ENCODE measurements at places on chromosomes 7 and 10.

DNA sequence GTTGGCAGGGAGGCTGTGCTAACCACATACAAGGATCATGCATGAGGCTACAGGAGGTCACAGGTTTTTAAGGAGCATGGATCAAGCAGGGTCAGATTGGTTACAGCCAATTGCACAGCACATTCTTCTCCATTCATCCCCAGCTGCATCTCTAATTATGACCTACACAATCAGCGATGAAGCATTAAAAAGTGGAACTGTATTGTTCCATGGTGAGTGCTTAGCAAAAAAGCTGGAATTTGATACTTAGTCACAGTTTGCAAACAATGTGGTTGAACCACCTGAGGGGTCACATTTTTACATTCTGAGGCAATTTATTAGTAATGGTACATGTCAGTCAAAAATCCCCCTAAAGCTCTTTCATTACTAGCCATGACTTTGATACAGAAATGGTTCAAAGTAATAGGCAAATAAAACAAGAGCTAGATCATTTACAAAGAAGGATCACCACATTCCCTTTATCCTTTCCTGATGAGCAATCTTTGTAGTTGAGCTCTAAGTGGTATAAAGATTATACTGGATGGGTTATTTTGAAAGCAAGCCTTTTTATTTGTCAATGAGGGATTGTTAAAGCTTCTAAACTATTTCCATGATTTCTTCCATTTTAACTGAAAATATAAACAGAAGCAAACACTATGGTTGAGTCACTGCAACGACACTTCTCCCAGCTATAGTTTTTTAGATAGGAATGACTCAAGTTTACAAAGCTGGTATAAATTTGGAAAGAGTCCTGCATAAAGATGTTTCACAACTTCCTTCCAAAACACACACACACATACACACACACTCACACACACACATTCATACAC is 217.8 kb upstream of the SEMA3A start:
- no peak for DNase-seq

- no peak for DNase-seq
Measured at GRCh38 chr10:96236090-96236478, 35.3 kb downstream of the BLNK start.

DNA sequence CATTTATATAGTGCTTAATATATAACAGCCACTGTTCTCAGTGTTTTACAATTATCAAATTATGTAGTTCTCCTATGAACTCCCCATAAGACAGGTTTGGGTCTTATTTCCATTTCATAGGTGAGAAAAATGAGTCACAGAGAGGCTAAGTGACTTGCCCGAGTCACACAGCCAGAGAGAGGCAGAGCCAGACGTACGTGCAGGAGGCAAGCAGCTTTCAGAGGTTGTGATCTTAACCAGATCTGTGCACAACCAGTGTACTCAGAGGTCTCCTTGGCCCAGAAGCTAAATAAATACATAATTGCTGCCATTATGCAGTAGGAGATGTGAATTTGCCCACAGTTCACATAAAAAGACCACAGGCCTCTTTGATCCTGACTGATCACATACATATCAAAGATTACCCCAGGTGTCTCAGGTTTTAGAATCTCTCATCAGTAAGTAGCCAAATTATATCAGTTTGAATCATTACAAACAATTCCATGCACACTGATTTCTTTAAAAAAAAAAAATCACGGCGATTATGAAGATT is 304.7 kb upstream of the AOAH start:
- no peak for DNase-seq

DNA sequence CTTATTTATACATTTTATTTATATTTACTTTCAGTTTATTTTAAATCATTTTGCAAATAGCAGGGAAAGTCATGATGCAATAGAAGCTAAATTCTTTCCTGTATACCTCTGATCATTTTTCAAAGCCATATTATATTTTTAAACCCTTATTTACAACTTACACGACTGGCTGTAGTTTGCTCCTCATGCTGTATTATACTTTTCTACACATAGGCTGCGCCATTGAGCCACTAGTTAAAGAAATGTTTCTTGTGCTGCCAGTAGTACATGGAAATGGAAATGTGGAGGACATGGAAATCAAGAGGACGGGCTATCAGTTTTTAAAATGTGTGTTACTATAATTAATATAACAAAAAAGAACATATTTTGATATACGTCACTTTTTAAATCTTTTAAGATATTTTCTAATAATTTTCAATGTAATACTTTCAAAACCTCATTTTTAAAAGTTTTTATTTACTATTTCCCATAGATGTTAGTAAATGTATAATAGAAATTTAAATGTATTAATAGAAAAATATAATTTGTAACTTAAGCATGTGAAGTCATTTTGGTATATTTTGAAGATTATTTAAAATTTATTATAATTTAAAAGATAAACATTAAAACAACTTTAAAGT is 118.5 kb downstream of the VTI1A start:
- DNase-seq: peak; percentile 14

DNA sequence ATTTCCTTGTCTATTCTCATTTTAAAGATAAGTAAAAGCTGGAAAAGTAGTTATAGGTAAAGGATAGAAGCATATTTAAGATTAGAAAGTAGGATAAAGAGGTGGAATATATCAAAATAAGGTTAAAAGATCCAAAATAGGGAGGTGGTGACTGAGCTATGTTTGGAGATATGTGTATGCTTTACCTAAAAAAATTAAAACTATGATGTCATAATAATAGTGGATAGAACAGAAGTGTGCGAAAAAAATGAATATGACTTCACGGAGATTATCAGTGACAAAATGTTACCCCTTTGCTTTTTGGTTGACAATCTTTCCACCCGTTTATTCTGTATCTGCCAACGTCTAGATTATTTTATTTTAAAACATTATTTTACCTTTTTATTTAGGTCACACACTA is 33.4 kb upstream of the FERD3L start:
- no peak for DNase-seq

- peak; percentile 58 for DNase-seq
Measured at GRCh38 chr10:22597138-22597537, 117.2 kb downstream of the PIP4K2A start.

- DNase-seq: no peak
Measured at GRCh38 chr7:117111535-117111934, 158.2 kb downstream of the ST7 start.

- DNase-seq: no peak
Measured at GRCh38 chr7:128135159-128135514, 103.9 kb upstream of the LRRC4 start.
